ENCODE measurements at places on chromosomes 12 and 14. TPM values are rescaled to one million over a fixed set of nuclear protein-coding genes. Genes with fewer than 3 reads are reported as not detected.

The AICDA gene
- total RNA-seq = not detected

The TEX52 gene
- 4.7 TPM for total RNA-seq

The IL31 gene
- total RNA-seq = not detected

The RPS29 gene
- total RNA-seq = 3,974 TPM

The CD4 gene
- total RNA-seq = 4.5 TPM

The CISTR gene
- total RNA-seq = not detected

The KRT4 gene
- total RNA-seq = not detected

The DACT1 gene
- 24.0 TPM for total RNA-seq

The INHBC gene
- 3.1 TPM for total RNA-seq

The E2F7 gene
- total RNA-seq = 4.2 TPM

The ERBB3 gene
- total RNA-seq = 9.8 TPM

The RPL10L gene
- total RNA-seq = 68.8 TPM

The RFLNA gene
- 0.68 TPM for total RNA-seq

The NRL gene
- 6.6 TPM for total RNA-seq

The CCDC197 gene
- 5.6 TPM for total RNA-seq

Data from testis (tissue), 5 donors.